T-helper 1 cell (primary cell): ENCODE measurements at places on chromosomes 5 and 9.

DNA sequence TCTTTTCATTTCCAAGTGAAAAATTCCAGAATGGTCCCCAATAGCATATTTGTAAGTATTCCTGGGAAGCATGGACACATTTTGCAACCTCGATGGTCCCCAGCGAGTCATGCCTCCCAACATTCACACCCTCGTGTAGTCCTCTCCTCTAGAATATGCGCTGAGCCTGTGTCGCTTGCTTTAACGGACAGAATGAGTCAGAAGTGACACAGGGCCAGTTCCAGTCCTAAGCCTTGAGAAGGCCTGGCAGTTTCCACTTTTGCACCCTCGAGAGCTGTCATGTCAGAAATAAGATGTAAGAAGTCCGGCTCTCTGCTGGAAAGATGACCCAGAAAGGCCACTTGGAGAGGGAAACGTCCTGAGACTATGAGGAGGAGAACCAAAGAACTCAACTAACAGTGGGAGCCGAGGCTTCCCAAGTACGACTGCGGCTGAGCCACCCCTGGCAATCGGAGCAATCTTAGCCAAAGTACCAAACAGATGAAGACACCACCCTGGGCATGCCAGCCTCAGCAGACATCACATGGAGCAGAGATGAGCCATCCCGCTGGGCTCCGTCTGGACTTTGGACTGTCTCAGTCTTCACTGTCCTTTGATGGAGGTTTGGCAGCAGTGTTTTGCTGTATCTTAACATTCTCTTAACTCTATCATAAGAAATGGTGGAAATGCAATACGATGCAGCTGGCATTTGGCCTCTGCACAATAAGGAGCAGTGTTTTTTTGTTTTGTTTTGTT, 42.6 kb upstream of the GFPT2 start:
- DNase-seq = no peak

DNA sequence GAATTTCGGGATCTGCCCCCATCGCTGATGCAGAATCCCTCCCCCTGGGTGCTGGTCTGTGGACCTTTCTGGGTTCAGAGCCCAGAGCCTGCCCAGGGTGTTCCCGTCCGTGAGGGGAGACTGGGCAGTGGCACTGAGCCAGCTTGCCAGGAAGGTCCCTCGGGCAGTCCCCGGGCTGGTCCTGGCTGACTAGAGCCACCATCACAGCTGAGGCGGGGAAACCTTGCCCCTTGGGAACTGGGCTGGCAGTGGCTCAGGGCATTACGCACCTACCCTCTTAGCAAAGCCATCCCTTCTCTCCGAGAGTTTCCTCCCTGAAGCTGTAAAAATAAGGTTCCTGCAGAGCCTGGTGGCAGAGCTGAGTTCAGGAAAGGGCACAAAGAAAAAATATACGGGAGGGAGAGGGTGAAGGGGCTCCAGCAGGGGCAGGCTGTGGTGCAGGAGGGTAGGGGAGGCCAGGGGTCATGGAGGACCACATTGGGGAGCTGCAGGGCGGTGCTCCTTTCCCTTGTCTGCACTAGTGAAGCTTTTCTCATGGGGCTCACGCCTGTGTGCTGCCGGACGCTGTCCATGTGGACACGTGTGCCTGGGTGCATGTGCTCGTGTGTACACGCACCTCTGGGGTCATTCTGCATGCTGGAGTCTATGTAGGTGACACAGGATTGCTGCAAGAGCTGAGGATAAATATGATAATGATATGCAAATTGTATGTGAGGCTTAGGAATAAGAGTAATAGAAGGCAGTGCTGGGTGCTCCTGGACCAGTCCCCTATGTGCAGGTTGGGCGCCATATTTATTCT, 118.9 kb downstream of the LHX2 start:
- DNase-seq = no peak

DNA sequence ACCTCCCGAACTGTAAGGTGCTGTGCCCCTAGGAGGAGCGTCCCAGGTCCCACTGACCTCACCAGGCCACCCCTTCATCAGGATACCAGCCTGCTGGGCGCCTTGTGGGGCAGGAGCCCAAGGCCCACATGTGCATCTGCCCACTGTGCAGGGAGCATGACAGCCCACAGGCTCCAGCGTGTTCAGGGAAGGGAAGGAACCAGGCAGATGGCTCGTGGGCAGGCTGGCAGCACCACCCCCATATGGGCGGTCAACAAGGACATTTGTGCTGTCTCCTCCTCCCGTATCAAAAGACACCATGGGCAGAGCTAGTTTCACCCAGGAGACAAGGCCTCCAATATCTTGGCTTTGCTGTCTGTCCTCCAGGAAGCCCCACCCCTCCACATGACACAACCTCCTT, 85.5 kb upstream of the PPP1R26 start:
- DNase-seq = no peak

GRCh38 chr5:34703767-34704713, 47.9 kb downstream of the RAI14 start:
- DNase-seq = no peak

DNA sequence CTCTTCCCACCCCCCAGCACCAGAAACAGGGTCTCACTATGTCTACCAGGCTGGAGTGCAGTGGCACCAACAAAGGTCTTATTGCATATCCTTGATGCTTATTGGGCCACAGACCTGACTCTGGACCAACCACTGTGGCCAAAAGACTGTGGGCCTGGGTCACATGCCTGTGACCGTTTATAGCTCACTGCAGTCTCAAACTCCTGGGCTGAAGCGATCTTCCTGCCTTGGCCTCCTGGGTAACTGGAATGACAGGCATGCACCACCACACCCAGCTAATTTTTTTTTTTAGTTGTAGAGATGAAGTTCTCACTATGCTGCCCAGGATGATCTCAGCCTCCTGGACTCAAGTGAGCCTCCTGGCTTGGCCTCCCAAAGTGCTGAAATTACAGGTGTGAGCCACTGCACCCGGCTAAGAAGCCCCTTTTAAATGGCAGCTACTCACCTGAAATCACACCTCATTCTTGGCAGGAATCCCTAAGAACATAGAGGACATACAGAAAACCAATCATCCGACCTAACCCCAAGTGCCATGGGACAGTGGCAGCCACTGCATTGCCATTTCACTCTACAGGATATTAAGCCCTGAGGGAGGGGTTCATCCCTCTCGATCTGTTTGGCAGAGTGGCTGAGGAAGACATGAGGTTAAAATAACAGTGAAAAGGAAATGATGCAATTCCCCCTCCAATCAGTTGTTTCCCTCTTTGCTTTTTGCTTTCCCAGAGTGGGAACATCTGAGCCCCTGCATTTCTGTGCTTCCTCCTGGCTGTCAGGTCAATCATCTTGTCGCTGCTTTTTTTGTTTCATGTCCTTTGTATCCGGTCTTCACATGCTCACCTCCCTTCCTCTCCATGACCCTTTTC, 74.6 kb downstream of the LRRC70 start:
- no peak for DNase-seq

- no peak for DNase-seq
Measured at GRCh38 chr9:135961811-135962695, 880 bp upstream of the UBAC1 start.

- DNase-seq = no peak
Measured at GRCh38 chr5:6464441-6464840, 15.8 kb downstream of the UBE2QL1 start.

GRCh38 chr5:143234162-143234842, 169.2 kb downstream of the NR3C1 start:
- DNase-seq = no peak

DNA sequence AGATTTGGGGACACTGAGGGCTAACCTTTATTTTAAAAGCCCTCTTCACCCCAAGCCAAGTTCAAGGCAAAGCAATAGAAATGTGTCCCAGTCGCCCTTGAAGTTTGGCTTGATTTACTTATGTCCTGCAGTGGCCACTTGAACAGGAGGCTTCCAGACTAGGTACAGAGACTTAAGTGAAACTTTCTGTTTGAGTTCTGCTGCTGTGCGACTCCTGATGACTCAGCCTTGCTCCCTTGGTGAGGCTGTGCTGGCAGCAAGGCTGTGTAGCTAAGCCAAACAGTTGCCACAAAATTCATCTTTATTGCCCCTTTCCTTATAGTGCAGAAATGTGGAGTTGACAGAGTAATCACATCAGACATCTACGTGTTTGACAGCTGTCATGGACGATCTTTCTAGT, 68.8 kb upstream of the NTRK2 start:
- DNase-seq = no peak

GRCh38 chr5:167479779-167480178, 811.7 kb upstream of the WWC1 start:
- no peak for DNase-seq

- DNase-seq = no peak
Measured at GRCh38 chr5:57586649-57587048, 104.0 kb upstream of the ACTBL2 start.

DNA sequence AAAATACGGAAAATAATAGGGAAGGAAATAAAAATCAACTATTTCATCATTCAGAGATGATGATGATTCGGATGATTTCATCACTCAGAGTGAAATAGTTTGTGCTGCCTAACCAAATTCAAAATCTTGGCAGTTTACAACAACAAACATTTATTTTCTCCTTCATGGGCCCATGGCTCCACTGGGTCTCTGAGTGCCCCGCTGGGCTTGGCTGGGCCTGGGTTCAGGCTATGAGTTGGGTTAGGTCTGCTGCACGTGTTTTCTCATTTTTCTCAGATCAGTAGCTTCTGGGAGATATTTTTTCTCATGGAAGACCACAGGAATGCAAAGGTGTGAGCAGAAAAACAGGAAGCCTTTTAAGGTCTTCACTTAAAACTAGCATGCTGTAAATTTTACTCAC, 24.0 kb upstream of the F2RL1 start:
- DNase-seq = no peak

GRCh38 chr5:167014401-167015056, 1276.9 kb upstream of the WWC1 start:
- DNase-seq = no peak

DNA sequence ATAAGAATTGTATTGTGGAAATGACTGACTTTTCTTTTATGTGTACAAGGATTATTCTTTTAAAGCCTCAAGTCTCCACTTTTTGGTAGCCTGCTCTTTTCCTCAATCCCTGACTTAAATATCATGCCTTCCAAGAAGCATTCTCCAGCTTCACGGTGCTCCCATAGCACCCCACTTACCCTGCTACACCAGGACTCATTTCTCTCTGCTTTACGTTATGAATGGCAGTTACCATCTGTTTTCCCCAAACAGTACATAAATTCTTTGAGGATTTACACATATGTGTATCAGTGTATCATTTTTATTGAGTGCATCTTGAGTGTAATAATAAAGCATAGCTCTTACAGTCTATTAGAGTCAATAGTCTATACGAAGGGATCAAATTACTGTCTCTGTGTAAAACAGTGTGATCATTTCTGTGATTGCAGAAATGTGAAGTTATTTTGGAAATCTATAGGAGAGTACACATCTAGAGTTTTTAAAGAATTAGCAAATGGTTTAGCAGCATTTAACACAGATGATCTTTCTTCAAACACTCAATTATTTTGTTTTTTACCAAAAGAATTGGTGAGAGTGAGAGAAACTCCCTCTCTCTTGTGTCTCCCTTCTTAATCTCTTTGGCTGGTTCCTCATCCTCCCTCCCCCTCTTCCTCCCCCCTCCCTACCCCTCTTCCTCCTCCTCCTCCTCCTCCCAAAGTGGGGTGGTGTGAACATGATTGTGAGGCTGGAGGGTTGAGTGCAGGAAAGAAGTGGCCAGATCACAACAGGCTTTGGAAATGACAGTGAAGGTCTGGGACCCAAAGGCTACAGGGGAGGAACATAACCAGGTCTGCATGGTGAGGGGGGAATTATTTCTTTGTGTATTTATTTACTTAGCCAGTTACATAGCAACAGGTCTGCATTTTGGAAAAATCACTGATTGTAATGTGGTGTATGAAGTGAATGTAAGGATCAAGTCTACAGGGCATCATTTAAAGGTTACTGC, 27.6 kb upstream of the ECM2 start:
- no peak for DNase-seq

DNA sequence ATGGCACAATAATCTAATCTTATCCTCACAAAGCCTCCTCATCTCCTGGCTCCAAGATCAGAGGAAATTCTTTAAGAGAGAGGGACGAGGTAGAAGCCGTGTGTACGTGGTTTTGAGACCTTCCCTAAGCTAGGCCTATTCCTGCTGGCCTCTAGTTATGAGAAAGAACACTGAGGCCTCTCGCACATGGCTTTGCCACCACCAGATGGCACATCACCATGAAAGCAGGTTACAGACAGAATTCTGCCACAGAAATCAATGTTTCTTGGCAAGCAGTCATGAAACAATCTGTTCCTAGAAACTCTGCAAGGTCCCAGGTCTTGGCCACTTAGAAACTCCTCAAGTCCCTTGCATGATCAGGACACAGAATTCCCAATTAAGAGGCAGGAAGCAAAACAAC, 268.2 kb upstream of the TAS2R1 start:
- no peak for DNase-seq

- DNase-seq = no peak
Measured at GRCh38 chr5:159017786-159018185, 81.9 kb downstream of the EBF1 start.

GRCh38 chr5:16975950-16976624, 40.0 kb upstream of the MYO10 start:
- no peak for DNase-seq

DNA sequence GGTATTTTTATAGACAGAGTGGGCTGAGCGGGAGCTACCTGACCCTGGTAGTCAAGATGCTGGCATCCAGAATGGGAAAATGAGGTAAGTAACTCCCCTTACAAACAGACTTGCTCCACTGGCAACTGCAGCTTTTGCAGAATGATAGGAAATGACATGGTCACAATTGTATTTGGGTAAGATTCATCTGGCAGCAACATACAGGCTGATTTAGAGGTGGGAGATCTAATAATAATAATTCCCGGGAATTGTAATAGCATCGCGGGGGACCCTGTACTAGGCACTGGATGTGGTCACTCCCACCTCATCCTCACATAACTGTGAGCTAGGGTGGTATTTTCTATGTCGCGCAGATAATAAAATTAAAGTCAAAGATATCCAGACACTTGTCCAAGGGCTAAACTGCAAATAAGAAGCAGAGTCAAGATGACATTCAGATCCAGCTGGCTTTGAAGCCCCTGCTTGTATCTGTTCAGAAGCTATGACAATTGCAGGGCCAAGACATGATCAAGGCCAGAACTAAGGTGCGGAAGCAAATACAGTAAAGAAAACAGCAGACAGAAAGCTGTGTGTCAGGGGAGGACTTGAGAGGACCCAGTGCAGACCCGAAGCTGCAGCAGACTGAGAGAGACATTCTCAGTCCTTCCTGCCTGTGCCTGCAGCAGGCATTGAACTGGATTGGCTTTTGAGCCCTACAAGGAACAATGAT, 507.2 kb downstream of the BNC2 start:
- DNase-seq = no peak

GRCh38 chr9:137851516-137852267, 25.9 kb upstream of the CACNA1B start:
- DNase-seq = no peak

- DNase-seq = no peak
Measured at GRCh38 chr5:44389090-44389822, at the start of gene FGF10. TSS of gene FGF10 (minus strand) at chr5:44389420. CDS start at chr5:44388682, 738 bp downstream.

DNA sequence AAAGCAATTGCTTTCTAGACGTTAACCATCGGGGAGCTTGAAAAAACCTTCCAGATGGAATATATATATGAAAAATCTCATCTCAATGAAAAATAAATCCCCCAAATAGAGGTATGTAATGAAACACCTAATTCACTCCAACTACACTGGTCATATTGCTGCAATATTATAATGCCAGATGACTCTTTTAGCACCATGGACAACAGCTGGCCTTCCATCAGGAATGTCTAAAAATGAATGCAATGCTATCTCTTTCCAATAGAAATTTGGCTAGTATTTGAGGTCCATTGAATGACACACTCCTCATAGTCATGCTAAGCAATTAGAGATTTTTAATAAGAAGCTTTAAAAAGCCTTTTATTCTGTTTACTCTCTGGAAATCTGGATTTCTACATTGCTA, 340.2 kb upstream of the BRINP1 start:
- DNase-seq = no peak

GRCh38 chr9:36941441-36941840, 92.6 kb downstream of the PAX5 start:
- no peak for DNase-seq
